Occipital lobe (tissue), 3 donors: ENCODE measurements at places on chromosomes 5 and 9.

DNA sequence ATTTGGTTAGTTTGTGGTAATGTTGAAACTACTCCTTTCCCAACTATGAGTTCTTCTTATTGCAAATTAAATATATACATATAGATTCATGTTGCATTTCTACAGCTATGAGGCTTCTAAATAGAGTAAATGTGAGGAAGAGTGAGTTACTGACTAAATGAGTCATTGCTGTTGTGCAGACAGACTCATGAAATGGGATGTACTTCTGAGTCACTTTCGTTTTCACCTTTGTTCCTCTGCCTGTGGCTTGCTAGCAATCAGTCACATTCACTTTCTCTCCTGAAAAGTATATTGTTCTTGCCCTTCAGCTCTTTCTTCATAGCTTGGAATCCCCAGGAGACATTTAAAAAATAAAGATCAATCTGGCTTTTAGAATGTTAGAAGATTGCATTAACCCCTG, 295.5 kb upstream of the SMC2 start:
- DNase-seq = no peak

DNA sequence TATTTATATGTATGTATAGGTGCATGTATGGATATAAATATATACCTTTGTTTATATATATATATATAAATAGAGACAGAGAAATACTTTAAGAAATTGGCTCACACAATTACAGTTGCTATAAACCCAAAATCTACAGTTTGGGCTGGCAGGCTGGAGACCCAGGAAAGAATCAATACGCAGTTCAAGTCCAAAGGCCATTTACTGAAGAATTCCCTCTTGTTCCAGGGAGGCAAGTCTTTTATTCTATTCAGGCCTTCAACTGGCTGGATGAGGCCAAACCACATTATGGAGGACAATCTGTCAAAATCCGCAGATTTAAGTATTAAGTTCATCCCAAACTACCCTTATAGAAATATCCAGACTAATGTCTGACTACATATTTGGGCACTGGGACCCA, 144.7 kb downstream of the ARL15 start:
- no peak for DNase-seq

GRCh38 chr5:167104351-167104750, 1187.1 kb upstream of the WWC1 start:
- no peak for DNase-seq

- no peak for DNase-seq
These were observed 11.8 kb downstream of the ADAMTSL2 start for GRCh38 chr9:133546287-133546680.

DNA sequence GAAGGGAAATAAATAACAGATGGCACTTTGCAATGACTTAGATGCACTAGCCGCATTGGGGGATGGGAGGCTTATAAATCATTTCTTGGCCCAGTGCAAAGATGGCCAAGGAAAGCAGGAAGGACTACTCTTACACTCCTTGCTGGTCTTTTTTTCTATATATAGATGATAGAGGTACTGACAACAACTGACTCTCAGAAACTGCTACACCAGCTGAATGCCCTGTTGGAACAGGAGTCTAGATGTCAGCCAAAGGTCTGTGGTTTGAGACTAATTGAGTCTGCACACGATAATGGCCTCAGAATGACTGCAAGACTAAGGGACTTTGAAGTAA, 1.7 kb downstream of the CCNG1 start:
- DNase-seq = no peak

DNA sequence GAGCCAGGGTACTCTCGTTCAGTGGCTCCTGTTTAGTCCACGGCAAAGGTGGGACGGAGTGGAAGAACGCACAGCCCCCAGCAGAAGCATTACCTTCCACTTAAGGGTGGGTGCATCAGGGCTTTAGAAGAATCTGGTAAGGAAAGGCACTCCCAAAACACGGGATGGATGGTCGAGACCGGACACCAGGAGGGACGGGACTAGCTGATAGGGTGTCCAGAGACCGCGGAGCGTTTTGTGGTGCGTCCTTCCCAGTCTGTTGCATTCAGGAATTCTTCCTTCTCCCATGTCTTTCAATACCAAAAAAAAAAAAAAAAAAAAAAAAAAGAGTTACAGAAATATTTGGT, 545 bp upstream of the CTSV start:
- DNase-seq = no peak

- DNase-seq = peak; percentile 31
These were observed 284.9 kb upstream of the IRX1 start for GRCh38 chr5:3310541-3311261.

DNA sequence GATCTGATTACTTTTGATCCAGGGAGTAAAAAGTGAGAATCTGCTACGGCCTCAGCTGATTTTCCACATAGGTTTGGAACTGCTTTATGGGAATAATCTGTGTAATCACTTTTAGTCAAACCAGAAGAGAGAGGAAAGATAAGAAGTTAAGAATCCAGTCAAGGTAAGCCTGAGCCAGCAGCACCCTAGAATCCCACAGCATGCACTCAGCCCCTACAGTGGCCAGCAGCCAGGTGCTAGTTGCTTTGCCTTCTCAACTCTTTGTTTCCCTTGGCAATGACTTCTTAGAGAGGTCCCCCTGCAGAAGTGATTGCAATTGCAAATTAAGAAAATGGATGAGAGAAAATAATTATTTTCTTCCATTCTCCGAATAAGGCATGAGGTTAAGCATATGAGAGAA, 59.7 kb upstream of the TMED7 start:
- no peak for DNase-seq

DNA sequence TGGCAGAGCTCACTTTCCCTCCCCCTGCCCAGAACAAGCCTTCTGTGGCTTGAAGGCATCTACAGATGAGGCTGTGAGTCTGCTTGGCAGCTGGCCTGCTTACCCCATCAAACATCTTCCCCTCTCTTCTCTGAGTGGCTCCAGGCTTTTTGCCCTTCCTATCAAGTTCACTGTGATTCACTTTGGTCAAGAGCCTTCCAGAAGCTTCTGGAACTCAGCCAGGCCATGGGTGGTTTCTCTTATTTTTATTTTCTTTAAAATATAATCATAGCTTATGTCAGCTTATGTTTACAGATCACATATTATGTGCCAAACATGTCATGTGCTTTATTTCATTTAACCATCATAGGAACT, 267.0 kb downstream of the SEC61B start:
- no peak for DNase-seq

- no peak for DNase-seq
These were observed 369.2 kb upstream of the PDE4D start for GRCh38 chr5:60262576-60263295.

DNA sequence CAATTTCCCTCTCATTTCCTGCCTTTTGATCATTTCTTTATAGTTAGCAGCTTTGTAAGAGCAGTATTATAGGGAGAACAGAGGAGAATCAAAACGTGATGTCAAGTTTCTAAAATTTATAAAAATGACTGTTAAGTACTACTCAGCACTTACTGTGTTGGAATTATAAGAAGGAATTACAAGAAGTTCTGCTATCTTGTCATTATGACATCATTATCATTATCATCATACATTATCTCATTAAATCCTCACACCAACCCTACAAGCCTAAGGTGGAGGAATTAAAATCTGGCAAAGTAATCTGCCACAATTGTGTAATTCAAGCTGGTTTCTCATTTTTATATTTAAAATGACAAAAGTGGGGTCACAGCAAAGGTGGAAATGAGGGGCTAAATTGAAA, 316.2 kb upstream of the CD180 start:
- no peak for DNase-seq

- no peak for DNase-seq
These were observed 3.3 kb downstream of the CD274 start for GRCh38 chr9:5453673-5454072.

DNA sequence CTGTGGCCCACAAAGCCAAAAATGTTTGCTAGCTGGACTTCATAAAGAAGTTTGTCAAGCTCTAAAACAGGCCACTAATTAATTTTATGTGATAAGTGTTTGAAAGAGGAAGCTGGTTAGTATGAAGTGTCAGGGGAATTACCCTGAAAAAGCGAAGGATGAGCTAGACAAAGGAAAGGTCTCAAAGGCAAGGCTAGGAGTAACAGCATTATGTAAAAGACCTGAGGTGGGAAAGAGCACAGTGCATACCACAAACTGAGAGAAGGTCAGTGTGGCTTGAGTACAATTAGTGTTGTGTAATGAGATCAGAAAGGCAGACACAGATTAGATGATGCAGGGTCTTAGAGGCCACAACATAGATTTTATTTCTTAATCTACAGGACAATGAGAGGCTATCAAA, 29.6 kb downstream of the RC3H2 start:
- no peak for DNase-seq
